ENCODE measurements at places on chromosomes 13 and 19. TPM values are rescaled to one million over a fixed set of nuclear protein-coding genes. Genes with fewer than 3 reads are reported as not detected.

DNA sequence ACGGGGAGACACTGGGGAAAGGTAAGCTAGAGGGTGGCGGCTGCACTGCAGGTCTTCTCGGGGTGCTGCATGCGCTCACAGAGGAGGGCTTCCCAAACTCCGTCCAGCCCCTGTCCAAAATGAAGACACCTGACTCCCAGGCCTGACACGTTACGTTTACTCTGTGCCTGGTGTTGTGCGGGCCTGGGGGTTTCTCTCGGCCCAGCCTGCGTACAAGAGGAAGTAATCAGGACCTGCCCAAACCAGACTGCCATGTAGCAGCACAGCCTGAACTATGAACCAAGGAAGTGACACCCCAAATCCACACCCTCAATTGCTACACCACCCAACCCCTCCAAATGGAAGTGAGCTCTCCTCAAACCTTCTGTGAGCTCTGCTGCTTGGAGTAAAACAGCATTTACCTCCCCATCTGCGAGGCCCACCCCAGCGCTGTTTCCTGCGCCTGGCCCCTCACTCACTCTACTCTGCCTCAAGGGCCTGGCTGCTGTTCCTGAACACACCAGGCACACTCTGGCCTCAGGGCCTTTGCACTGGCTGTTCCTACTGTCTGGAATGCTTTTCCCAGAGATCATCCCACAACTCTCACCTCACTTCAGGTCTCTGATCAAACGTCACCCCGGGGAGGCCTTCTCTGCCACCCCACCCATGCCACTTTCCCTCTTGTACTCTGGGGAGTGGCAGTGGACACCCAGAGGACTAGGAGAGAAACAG, 3.0 kb downstream of the HSPBP1 start:
- no peak for DNase-seq

- DNase-seq = no peak
Measured at GRCh38 chr19:13492128-13492527, 14.2 kb downstream of the CACNA1A start.

MBD3L2 gene
- total RNA-seq = 1.5 TPM

- no peak for DNase-seq
Measured at GRCh38 chr13:47033216-47033615, 136.4 kb upstream of the HTR2A start.

TSSK6 gene
- 1.7 TPM for total RNA-seq

- DNase-seq = peak; percentile 66
Measured at GRCh38 chr19:41352609-41353465, 885 bp downstream of the TGFB1 start.

- no peak for DNase-seq
Measured at GRCh38 chr19:10882108-10882457, 10.7 kb downstream of the CARM1 start.

ZNF730 gene
- 23.3 TPM for total RNA-seq

- no peak for DNase-seq
Measured at GRCh38 chr13:31020996-31021395, 88.5 kb downstream of the TEX26 start.

- no peak for DNase-seq
Measured at GRCh38 chr13:110392510-110393240, 85.6 kb downstream of the COL4A2 start.

DNA sequence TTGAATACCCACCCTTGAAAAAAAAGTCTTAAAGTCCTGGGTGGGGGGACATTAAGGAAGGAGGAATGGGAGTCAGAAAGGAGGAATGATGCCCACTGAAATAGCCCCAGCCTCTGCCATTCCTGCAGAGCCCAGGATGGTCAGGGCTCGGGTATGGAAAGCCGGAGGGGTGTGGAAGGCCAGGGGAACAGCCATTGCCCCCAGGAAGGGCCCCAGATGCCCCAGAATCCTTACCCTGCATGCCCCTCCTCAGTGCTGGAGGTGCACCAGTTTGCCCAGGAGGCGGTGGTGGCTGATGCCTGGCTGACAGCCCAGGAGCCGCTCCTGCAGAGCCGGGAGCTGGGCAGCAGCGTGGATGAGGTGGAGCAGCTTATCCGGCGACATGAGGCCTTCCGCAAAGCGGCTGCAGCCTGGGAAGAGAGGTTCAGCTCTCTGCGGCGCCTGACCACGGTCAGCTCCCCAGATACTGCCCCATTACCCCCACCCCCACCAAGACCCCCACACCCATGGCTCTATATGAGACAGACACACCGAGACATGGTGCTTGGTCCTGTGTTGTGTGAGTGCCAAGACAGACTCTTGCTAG, 10.7 kb upstream of the SHKBP1 start:
- DNase-seq = no peak

DNA sequence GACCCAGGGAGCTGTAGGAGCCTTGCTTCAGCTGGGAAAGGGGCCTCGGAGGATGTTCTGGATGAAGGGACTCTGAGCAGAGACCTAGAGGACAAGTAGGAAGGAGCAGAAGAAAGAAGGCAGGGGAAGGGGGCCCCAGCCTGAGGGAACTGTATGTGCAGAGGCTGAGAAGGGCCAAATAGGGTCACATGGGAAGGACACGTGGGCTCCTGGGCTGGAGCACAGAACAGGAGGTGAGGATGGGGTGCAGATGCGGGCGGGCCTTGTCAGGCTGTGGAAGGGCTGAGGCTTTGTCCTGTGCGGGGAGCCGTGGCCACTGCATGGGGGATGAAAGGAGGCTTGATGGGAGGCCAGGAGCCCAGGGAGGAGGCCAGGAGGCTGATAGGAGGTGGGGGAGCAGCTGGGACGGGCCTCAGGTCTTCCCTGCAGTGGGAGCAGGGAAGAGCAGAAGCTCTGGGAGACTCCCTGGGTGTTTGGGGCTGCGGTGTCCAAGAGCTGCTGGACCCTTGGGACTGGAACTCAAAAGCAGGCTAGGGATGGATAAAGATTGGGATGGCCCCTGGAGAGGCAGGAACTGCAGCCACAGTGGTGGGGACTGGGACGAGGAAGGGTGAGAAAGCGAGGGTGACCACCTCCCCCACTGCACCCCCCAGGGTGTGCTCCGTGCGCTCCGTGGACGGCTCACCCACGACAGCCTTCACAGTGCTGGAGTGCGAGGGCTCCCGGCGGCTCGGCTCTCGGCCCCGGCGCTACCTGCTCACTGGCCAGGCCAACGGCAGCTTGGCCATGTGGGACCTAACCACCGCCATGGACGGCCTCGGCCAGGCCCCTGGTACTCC, 11.4 kb upstream of the LTBP4 start:
- no peak for DNase-seq

- no peak for DNase-seq
Measured at GRCh38 chr13:100824366-100824765, 149.8 kb upstream of the TMTC4 start.

BBC3 gene
- total RNA-seq = 37.0 TPM

COX6B1 gene
- 448 TPM for total RNA-seq
